ENCODE measurements at places on chromosomes 16 and 17. TPM values are rescaled to one million over a fixed set of nuclear protein-coding genes. Genes with fewer than 3 reads are reported as not detected.

The ITGA2B gene
- 0.68 TPM for total RNA-seq

The TP53TG3F gene
- total RNA-seq, result not detected

DNA sequence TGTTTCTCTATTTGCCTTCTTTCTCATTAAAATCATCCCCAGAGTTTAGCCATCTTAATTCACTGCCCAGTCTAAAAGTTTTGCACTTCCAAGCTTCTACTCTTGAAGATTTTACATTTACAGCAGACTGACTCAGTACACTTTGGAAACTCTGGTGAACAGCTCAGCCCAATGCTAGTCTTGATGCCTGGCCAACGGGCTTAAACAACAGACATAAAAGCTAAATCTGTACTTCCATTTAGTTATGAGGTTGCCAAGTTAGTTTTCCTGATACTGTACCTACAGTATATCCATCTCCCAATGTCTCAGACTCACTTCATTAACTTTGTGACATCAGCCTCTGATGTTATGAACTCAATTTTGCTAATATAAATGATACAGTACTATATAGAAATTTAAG, 891.8 kb upstream of the SOX9 start:
- DNase-seq, result no peak

GRCh38 chr17:34917381-34917780, 43.9 kb downstream of the CCT6B start:
- DNase-seq, result no peak

DNA sequence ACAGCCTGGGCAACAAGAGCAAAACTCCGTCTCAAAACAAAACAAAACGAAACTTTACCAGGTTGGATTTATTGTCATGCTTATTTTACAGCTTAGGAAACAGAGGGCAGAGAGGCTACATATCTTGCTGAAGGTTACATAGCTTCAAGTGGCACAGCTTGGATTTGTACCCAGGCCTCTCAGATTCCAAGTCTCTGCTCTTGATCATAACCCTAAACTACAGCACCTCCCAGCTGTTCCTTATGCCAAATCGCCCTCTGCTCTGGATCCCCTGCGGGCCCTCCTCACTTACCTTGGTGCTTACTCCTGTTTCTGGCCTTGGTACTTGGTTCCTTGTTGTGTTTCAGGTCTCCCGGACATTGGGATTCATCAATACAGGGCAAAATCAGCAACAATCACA, 11.7 kb upstream of the CUEDC1 start:
- no peak for DNase-seq

DNA sequence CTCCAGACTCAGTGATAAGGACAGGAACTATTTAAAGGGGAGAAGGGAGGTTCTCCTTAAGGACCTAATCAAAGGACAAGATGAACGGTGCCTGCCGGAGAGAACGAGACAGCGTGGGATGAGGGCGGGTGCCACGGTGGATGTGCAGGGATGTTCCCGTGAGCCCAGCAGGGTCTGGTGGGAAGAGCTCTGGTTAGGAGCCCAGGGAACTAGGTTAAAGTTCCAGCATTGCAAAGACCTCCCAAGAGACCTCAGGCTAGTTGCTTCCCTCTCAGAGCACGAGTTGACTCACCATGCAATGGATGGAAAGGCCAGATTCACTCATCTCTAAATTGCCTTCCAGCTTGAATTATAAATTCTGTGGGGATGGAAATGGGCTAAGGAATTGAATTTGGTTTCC, 14.7 kb downstream of the CCR7 start:
- DNase-seq, result peak; percentile 51

DNA sequence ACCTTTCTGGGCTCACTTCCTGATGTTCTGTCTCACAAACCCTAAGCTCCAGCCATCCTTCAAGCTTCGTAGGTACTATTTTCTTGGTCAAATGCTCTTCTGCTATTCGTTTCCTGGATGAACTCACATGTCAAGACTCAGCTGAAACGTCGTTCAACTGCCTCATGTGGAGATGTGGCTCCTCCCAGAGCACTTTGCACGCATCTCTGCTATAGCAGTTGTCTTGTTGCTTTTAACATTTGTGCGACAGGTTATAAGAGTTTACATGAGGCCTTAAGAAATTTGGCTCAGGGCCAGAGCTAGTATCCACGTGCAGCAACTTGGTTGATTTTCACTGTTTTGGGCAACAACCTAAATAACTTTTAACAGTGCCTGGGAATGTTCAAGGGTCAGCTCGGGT, 2.8 kb upstream of the KRT40 start:
- peak; percentile 9 for DNase-seq

Data from RPMI7951 (cell line).